ENCODE measurements at places on chromosomes 2 and 18.
A peak's percentile ranks its signal among the peaks of the same experiment; 100 is the strongest.

- no peak for DNase-seq
These were observed 54.7 kb downstream of the EMILIN2 start for GRCh38 chr18:2901423-2901985.

- no peak for DNase-seq
These were observed 32.4 kb upstream of the SLC3A1 start for GRCh38 chr2:44242904-44243303.

GRCh38 chr18:2997846-2998564, 14.9 kb downstream of the LPIN2 start:
- DNase-seq = no peak

DNA sequence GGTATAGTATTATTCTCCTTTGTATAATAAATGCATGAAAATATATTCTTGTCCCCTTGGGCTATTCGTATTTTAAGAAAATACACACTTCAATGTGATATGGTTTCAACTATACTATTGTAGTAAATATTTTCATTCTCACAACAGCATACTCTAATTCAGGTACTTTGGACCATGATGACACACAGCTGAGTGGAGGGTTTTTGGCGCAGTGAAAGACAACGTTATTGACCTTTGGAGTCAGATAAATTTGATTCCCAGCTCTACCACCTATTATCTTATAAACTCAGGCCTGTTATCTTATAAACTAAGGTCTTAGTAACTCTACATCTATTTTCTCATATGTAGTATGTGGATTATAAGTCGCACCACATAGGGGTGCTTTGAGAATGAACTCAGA, 895.9 kb upstream of the DDX18 start:
- DNase-seq = no peak

- no peak for DNase-seq
These were observed 512.5 kb downstream of the PLCL1 start for GRCh38 chr2:198316852-198317396.

- DNase-seq = no peak
These were observed 189.2 kb upstream of the DSEL start for GRCh38 chr18:67705748-67706147.

DNA sequence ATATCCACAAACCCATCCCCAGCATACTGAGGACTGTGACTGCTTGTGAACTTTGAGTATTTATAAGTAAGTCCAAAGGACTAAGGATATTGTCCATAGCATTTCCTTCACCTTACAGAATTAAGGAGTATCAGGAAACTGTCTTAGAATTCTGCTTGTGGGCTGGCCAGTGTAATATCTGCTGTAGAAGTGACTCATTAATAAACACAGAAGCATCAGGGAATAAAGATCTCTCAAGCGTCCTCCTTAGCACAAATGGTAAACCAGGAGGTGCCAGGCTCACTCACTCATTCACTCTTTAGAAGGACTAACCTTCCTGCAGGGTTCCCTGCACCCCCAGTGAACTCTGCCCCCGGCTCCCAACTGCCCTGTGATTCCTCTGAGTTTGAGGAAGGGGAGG, 31.0 kb downstream of the CCDC68 start:
- DNase-seq = no peak

DNA sequence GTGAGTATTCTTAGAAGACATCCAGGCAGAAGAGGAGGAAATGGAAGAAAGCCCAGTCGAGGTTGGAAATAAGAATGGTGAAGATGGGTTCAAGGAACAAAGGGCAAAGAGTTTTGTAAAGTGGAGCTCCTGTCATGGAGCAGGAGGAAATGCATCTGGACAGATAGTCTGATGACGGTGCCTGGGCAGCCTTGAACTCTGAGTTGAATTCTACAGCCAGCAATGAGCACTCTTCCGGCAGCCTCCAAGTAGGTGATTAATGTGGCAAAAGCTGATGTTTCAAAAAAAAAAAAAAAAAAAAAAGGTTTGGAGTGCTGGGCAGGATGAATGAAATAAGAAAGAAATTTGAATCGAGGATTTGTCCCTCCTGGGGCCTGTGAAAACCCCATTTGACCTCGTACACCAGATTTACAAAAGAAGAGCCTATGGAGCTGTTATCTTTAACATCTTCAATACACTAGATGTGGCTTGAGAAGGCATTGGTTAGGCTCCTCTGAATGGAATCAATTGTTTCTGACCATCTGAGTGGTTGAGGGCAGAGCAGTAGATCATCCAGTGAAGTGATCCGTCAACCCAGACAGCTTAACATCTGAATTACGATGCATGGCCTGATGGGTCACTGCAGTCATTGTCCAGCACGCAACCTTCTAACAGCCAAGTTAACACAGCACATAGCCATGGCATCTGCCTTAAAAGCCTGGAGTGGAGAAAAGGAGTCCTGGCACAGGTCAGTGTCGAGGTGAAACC, 449.7 kb downstream of the TXNL1 start:
- DNase-seq = no peak

GRCh38 chr2:141029428-141030078, 1101.3 kb downstream of the LRP1B start:
- DNase-seq = no peak

GRCh38 chr18:11398625-11399024, 210.8 kb upstream of the SLC35G4 start:
- no peak for DNase-seq

DNA sequence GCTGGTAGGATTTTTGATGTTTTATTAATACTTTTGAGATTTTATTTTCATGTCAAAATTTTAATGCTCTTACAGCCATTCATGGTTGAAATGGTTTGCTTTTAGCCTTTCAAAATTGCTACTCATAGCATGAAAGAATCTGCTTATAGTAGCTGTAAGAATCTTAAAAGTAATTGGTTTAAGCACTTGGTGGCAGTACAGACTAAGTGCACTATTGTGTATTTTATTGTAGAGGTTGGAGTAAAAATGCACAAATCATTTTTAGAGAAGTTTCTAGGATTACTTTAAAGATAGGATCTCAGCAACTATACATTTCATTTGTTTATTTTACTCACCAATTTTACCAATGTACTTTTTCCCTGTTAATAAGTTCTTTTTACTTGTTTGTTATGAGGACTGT, 205.8 kb downstream of the SPAG16 start:
- no peak for DNase-seq

DNA sequence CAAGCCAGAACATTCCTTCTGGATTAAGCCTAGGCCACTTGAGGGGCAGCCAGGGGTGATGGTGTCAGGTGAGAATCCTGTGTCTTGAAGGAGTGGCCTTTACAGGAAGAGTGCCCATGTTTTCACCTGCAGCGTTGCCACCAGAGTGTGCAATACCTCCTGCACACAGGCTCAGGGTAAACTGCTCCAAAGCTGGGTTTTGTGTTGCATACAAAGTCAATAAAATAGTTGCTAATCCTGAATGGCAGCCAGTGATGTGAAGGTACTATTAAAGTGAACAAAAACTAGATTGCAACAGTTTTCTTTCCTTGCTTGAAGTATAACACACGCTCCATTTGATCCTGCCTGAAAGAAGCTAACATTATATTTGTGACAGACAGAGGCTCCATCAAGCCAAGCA, 64.4 kb upstream of the NRP2 start:
- DNase-seq = no peak

- no peak for DNase-seq
These were observed 124.1 kb downstream of the ANKRD30BL start for GRCh38 chr2:132037527-132038178.

GRCh38 chr18:79463424-79463960, 67.8 kb downstream of the NFATC1 start:
- DNase-seq = no peak

DNA sequence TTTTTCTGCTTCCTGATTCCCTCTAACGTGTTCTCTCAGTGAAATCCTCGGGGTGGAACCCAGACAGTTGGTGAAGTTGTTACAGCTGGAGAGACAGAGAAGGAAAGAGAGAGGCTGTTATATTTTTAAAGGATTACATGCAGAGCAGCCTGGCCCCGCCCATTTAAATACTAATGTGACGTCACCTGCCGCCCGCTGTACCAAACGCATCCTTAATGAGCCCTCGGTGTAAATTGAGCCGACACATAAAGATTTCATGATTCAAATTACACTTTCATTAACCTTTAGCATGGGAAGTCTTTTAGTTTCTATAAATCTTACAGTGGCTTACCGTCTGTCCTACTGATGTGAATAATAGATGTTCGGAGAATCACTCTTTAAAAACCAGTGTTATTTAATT, 164.0 kb upstream of the SIX3 start:
- no peak for DNase-seq

GRCh38 chr18:26741048-26741447, 124.5 kb downstream of the AQP4 start:
- no peak for DNase-seq

DNA sequence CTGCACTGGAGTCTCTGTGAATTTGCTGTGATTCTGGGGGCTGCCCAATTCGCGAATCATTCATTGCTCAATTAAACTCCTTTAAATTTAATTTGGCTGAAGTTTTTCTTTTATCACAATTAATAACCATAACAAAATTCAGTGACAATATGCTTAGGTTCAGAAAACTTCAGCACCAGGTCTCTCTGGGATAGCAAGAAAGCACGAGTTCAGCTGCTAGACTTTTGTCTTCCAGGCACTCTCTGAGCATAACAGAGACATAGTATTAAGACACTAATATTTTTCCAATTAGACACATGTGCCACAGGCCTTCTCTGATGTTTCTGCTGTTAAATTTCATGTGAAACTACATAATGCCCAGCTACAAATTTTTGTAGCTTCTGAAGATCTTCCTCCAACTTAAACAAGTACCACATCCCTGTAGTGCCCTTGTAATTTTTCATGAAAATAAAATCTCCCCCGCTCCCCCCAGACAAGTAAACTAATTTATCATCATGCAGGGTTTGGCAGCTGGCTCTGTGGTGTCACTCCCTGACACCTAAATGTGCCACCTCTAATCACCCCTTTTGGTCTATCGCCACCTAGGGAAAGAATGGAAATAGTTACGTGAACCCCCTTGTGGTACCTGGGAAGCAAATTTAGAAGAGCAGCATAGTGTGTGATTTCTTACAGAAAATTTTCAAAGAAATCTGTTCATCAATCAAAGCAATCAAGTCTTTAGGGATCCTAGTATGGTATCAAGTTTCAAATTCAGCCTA, 94.1 kb downstream of the CSRNP3 start:
- no peak for DNase-seq

- DNase-seq = no peak
These were observed 116.1 kb downstream of the DNER start for GRCh38 chr2:229598227-229598626.

GRCh38 chr2:222774941-222775340, 85.9 kb upstream of the ACSL3 start:
- no peak for DNase-seq

DNA sequence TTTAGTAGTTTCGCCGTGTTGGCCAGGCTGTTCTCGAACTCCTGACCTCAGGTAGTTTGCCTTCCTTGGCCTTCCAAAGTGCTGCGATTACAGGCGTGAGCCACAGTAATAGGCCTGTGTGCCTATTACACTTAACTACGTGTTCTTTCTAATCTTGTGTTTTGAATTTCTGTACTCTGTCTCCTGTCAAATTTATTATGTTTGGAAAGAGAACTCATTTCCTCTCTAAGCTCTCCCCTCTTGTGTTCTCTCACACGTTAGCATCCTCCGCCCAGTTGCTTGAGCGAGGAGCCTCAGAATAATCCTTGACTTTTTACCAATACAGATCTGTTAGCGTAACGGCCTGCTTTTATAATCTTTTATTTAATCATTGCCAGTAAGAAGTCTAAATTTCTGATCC, 3.7 kb downstream of the ATG16L1 start:
- DNase-seq = no peak

DNA sequence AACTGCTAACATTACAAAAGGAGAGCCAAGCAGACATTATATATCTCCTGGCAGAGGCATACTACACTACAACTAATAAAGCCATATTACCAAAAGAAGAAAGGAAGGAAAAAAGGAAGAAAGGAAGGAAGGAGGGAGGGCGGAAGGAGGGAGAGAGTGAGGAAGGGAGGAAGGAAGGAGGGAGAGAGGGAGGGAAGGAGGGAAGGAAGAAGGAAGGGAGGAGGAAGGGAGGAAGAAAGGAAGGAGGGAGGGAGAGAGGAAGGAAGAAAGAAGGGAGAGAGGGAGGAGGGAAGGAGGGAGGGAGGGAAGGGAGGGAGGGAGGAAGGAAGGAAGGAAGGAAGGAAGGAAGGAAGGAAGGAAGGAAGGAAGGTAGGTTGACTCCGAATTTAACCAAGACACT, 133.4 kb downstream of the PDE11A start:
- DNase-seq = no peak

GRCh38 chr18:80137137-80137536, 28.1 kb downstream of the ADNP2 start:
- no peak for DNase-seq

- no peak for DNase-seq
These were observed 52.8 kb upstream of the TGIF1 start for GRCh38 chr18:3397031-3397750.

DNA sequence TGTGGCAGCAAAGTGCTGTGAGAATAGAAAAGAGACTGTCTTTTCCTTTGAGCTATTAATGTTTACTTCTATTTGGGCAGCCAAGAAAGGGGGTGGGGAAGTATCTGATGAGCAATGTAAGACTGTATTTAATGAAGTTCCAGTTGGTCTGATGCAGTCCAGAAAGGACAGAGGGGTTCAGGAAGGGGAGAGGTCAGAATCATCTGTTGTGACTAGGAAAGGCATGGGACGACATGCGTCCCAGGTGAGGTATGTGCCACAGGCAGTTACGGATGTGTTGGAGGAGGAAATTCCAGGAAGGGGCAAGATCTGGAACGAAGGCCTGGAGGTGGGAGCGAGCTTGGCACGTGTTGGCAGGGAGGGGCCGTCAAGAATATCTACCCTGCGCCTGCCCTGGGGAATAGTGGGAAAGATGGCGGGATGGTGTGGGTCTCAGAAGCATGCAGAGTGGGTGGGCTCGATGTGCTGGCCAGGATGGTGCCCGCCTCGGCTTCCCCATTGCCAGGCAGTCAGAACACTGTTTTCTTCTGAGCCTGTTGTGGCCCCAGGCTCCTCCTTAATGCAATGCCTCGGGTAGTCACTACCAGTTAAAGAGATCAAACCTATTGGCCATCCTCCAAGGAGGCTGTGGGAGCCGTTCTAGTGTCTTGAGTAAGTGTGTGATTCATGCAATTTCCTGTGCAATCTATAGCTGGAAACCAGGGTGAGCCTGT, 57.8 kb upstream of the TXNDC2 start:
- peak; percentile 99 for DNase-seq

DNA sequence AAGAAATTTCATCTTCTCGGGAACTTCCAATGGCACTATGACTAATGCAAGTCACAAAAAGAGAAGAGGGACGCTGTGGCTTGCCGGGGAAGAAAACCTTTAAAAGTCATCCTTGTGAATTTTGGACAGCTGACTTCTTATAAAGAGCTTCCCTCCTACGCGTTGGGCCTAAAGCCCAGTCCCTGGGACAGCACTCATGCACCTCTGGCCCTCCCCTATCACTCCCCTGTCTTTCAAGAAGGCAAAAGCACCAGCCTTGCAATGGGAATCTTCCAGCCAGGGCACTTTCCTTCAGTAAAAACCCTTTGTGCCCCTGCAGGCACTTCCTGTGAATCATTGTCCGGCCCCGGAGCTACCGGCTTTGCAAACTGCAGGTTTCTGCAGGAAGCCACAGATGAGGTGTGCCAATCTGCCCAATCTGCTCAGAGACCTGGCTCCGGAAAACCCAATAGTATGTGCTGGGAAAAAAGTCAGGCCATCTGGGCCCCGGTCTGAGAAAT, 7.1 kb downstream of the MREG start:
- peak; percentile 11 for DNase-seq

- no peak for DNase-seq
These were observed 1082.3 kb upstream of the TMEFF2 start for GRCh38 chr2:193276988-193277387.
